Stimulated activated CD4-positive, alpha-beta T cell treated with anti-CD3 and anti-CD28 coated beads, Interleukin-2, amount 100 ng/mL, for 4 hours (primary cell): ENCODE measurements at places on chromosomes 1 and 21.

- no peak for DNase-seq
These were observed 71.1 kb upstream of the EXO1 start for GRCh38 chr1:241776911-241777310.

- no peak for DNase-seq
These were observed 73.3 kb downstream of the PLPP3 start for GRCh38 chr1:56505792-56506743.

DNA sequence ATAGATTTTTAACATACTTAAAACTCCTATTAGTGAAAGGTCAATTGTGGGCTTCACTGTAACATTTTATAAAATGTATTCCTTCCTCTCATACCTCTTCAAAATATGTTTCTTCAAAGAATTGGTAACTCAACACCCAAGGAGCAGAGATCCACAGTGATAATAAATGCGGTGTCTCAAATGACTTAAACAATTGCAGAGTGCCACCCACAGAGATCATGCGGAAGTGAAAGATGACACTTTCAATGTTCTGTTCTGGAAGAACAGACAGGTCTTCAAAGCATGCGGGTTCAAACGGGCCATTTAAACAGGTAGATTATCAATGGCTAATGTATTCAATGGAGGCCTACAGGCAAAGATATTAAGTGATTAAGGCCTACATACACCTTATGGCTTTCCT, 157.0 kb upstream of the GREM2 start:
- no peak for DNase-seq

GRCh38 chr1:172680733-172681275, 21.9 kb downstream of the FASLG start:
- no peak for DNase-seq

DNA sequence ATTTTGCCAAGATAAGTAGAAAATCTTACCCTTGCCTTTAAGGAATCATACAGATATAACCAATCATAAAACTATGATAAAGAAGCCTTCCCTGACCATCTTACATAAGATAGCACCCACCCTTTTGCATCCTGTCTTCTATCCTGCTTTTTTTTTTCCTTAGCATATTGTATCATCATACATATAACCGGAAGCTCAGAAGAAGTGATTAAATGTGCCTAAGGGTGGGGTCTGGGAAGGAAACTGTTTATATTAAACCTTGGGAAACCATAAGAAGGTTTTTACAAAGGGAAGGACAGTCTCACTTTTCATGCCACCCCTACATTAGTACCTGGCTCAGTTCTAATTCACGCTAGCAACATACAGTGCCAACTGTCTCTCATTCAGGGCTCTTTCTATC, 66.8 kb downstream of the LUZP1 start:
- no peak for DNase-seq

DNA sequence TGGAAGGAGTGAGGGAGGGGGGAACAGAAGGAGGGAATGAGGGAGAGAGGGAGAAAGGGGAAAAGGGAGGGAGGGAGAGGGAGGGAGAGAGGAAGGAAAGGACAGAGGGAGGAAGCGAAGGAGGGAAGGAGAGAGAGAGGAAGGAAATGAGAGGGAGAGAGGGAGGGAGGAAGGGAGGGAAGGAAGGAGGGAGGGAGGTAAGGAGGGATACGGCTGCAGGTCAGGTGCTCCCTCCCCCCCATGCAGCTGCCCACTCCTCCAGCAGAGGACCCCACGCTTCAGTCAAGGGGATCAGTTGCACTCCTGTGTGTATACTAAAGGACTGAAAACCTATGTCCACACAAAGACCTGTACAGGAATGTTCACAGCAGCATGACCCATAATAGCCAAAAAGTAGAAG, 54.8 kb downstream of the CLSTN1 start:
- DNase-seq = no peak

DNA sequence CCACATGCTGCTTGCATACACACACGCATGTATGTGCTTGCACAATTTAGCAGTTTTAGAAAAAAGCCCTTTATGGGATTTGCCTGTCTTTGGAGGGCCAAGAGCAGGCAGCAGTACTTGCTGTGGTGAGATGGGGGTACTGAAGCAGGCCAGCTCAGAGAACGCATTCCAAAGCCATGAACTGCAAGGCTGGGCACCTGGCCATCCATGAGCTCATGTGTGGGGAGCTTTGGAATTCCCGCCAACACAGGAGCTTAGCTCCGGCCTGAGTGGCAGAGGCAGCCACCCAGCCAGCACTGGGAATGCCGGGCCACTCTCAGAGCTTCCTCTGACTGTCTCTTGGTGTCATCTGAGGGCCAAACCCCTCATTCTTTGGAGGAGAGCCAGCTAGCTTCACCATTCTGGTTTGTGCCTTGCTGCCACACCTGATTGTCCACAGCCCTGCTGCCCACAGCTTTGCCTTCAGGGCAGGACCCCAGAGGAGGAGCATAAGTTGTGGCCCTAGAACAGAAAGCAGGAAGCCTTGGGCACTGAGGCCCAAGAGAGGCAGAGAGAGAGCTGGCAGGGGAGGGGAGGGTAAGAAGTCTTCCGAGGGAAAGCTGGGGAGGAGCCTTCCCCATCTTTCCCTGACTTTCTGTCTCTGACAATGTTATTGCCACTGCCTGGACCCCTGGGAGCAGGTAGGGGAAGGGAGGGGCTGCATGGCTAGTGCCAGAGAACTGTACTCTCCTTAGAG, 92.1 kb upstream of the POU3F1 start:
- no peak for DNase-seq
